Activated CD4-positive, alpha-beta memory T cell treated with anti-CD3 and anti-CD28 coated beads, Interleukin-2, amount 10 ng/mL, durations not matched to agents 7 days and 5 days (primary cell): ENCODE measurements at places on chromosomes 7 and 10.

GRCh38 chr10:110273474-110273873, 31.2 kb downstream of the SMNDC1 start:
- DNase-seq, result no peak

- no peak for DNase-seq
Observed at GRCh38 chr10:4772202-4772570, 53.8 kb upstream of the AKR1E2 start.

DNA sequence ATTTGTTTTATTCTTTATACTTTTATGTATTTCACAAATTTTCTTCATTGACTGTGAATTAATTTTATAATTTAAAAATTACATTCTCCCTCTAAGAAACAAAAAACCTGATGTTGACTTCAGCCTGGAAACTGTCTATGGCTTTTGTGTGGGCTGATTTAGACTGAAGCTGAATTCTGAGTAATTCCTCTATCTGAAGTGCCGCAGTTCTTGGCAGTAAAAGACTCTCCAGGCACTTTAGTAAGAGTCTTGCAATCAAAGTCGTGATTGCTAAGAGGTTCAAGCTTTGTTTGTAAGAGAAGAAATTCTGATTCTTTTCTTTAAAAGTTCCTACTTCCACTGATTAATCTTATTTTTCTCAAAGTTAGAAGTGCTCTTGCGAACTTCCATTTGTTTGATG, 3.4 kb upstream of the CEP41 start:
- DNase-seq, result no peak

DNA sequence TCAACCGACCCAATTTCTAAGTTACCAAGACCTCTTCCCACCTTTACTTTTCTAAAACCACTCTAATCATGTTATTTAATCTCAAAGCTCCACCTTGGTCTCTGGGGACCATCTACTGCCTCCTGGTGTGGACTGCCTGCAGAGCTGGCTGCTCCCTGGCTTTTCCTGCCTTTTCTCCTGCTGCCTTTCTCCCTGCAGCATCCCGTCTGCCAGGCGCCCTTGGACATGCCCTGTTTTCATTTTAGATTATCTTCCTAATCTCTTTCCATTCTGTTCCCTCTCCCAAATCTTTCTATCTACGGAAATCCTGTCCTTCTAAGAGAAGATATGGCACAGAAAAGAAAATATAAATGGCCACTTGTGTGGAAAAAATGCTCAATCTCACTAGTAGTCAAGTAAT, 23.1 kb downstream of the TCAF1 start:
- DNase-seq, result no peak

GRCh38 chr7:137873524-137873923, 26.8 kb upstream of the DGKI start:
- no peak for DNase-seq
